ENCODE measurements at places on chromosomes 3 and 15.

DNA sequence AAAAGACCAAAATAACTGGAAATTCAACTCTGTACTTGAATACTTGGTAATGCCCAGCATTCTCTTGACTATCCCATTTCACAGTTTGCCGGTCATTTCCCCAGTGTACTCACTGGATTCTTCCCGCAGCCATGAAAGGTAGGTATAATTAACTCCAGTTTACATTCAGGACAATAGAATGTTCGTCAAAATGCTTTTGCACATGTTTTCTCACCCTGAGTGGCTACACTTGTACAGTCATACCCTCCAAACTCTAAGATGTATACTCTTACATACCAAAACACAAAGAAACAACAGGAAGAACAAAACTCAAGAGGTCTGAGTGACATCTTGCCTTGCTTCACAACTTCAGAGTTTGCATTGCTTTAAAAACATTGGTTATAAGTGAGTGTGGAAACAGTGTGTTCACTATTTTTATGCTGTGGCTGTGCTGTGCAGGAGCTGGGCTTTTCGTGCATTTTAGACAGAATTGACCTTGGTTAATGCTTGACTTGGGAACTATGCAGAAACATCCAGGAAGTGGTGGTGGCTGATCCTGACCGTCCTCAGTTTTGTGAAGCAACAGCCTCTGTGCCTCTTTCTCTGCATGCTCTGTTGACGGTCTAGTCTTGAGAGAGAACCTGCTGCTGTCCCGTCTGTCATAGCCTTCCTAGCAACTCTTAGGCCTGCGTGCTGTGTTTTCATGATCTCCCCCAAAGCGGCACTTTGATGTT, 90.5 kb downstream of the IGF1R start:
- no peak for DNase-seq

DNA sequence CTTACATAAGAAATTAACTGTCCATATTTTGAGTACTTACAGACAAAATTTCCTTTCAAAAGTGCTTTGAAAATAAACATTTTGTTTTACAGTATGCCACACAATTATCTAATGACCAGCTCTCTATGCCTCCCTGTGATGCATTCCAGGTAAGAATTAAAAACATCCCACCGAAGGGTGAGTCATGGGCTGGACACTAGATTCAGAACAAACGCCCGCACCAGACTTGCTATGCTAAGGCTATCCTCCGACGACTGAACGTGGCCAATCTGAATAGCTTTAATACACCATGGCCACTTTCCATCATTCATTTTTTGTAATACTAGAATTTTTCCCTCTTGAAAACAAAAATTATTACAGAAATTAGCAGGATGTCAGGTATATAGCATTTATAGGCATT, 139.8 kb upstream of the TNIK start:
- DNase-seq, result no peak

GRCh38 chr3:103513003-103513402, 1078.2 kb downstream of the ZPLD1 start:
- DNase-seq, result no peak

DNA sequence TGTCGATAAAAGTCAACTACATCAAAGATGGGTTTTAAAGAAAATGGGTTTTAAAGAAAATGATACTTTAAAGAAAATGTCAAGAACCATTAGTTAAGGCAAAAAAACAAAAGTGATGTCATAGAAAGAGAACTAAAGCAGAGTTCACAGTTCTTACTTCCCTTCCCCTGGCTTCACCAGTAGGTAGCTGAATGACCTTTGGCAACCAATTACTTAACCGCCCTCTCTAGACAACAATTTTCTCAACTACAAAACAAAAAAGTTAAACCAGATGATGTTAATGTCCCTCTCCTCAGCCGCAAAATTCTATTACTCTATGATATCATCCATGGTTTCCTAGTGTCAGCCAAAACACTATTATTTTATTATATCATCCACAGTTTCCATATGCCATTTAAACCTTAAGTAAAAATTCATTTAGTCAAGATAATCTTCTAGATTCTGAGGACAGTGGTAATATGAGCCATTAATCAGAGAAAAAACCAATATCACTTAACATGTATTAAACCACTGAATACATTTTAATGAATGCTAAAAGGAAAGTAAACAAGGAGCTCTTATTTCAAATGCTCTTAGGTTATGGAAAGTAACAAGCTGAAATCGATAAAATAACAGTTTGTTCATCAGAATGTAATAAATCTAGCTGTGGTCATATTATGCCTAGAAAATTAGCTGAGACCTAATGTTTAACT, 13.1 kb downstream of the RYK start:
- no peak for DNase-seq

DNA sequence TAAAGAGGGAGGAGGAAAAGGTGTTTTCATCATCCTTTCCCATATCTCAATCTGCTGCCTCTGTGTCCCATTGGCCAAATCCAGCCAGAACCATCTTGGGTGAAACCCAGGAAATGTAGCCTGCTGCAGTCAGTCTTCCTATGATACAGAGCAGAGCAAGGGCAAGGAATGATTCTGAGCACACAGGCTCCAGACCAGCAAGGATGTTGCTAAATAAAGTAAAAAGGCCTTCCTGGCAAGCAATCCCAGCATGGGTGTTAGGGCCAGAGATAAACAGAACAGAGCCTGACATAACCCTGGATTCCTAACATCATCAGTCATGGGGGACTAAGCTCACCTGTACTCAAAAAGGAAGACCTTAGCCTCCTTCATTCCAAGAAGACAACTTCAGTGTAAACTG, 90.7 kb upstream of the AGTR1 start:
- no peak for DNase-seq

- no peak for DNase-seq
These were observed 19.5 kb upstream of the COMMD2 start for GRCh38 chr3:149771652-149772271.

- DNase-seq, result no peak
These were observed 51.5 kb downstream of the PDZRN3 start for GRCh38 chr3:73573204-73573603.

- peak; percentile 17 for DNase-seq
These were observed 481.7 kb downstream of the GBE1 start for GRCh38 chr3:81279481-81280379.

DNA sequence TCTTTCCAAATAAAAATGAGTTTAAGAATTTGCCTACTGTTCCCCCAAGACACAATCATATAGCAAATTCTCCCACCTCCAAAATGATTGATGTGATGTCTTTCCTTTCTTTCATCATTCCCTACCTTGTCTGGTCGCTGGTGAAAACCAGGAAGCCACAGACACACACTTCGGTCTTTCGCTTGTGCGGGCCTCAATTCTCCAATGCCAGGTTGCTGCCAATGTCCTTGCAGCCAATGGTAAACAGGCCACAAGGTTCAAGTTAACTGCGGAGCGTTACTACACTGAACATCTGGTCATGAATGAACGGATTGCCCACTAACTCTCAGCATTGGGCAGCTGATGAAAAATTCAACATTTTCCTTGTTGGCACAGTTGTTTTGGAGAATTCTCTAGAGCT, 192.2 kb downstream of the FOXP1 start:
- DNase-seq, result no peak

- DNase-seq, result no peak
These were observed 151.3 kb downstream of the CFAP20DC start for GRCh38 chr3:58898513-58898912.

GRCh38 chr3:191331388-191331787, 1.1 kb upstream of the UTS2B start:
- no peak for DNase-seq
